ENCODE measurements at places on chromosomes 6 and 20.

DNA sequence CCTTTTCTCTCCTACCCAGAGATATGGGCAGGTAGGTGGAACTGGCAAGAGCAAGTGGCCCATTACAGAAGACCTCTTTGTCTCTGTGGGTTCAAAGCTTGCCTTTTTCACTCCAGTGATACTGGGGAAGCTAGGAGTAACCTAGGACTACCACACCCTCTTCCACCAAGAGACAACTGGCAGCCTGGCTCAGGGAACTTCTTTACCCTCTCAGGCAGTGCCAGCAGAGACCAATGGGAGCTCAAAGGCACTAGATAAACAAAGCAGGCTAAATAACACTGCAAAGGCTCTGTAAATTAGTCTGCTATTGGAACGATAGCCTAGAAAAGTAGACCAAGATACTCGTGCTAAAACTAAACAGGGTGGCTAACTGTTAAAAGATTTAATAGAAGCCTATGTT lies 32.1 kb downstream of the ATRN start:
- no peak for DNase-seq

GRCh38 chr20:47125508-47125757 lies 230.8 kb downstream of the EYA2 start:
- DNase-seq: no peak

- no peak for DNase-seq
These were observed 146.2 kb downstream of the COL21A1 start for GRCh38 chr6:56101141-56101553.

GRCh38 chr20:41649489-41649888 lies 31.3 kb upstream of the CHD6 start:
- DNase-seq: no peak

Measured in activated T-cell treated with anti-CD3 and anti-CD28 coated beads, Interleukin-2, amount 50 U/mL, for 72 hours (primary cell).